ENCODE measurements at places on chromosomes 12 and 14.

DNA sequence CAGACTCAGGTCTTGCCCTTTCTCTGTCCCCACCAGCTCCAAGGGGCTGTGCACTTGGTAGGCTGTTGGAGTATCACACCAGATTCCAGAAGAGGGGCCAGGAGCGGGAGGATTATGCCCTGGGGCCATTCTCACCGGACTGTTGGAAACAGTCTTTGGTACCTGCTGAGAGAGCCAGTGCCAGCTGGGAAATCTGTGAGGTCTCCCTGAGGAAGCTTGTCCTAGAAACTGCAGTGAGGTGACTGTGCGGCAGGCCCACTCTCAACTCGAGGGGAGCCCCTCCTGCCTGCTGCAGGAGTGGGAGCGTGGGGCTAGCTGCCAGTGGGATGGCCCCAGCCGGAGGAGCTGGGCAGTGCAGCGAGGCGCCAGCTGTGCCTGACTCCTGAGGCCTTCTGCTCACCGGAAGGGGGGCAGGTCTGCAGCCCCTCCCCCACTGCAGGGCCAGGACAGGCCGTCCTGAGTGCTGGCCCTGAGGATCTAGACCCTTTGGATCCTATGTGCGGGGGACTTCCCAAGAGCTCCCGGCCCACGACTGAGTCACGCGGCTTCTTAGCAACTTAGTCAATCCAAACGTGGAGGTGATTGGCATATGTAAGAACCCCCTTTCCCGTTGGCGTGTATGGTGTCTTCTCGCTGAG, 295.2 kb downstream of the CACNA1C start:
- no peak for DNase-seq

DNA sequence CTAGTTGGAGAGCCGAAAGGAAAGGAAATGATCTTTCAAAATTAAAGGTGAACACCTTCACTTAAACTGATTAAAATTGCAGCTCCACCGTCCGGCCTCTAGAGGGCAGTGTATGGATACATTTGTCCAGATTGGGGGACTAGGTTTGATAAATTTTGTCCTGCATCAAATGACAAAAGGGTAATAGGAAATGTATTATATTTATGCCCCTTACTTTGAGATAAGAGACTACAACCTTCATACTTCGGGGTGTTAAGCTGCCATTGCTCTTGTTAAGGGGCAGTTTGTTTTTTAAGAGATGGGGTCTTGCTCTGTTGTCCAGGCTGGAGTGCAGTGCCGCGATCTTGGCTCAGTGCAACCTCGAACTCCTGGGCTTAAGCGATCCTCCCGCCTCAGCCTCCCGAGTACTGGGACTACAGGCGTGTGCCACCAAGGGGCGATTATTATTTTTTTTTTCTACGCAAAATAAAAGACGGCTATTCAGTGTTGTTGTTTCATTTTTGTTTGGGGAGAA, 818 bp upstream of the SUOX start:
- DNase-seq: peak; percentile 62

GRCh38 chr12:102061096-102061559, 663 bp downstream of the WASHC3 start:
- no peak for DNase-seq

DNA sequence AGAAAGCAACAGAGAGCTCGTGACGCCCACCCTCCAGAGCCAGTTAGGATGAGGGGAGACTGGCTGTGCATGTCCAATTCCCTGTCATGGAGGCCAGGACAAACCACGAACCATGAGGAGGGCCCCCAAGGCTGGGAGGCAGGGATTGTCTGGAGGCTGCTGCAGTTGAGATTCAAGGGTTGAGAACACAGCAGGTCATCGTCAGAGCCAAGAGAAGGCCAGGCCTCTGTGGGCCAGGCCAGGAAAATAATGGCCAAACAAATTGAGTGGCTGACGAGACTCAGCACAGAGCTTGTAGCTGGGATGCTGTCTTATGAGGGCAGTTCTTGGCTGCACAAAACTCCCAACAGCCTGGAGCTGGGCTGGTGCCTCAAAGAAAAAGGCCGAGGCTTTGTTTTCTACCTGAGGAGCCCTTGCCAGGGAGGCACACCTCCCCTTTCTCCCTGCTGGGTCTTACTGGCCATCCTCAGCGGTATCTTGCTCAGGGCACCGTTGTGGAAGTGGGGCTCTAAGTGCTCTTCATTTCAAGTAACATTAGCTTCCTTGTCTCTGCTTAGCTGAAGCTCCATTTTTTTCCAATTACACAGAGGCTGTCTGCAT, 665.9 kb downstream of the BCL11B start:
- no peak for DNase-seq

DNA sequence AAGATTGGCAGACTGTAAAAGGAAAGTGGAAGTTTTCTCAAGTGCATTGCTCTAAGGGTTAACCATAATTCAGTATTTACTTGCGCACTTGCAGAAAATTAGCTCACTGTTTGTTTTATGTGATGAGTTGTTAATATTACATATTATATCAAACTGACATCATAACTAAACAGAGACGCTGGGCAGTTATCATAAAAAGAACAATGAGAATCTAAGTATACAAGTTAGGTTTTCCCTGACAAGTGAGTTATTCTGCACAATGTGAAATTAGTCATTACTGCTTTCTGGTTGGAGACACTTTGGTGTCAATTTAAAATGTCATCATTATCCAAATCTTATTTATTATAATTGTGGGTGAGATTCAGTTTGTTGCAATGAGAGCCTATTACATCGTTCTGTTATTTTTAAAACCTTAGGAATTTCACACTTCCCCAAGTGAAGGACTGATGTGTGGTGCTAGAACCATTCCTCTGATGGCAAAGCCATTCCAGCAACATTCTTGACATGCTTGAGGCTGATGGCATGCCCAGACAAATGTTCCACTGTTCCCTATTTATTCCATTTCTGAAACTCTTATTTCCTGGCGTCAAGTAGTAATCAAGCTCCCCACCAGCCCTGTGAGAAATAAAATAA, 90.1 kb upstream of the FLRT2 start:
- no peak for DNase-seq

GRCh38 chr12:122467983-122468382, 32.7 kb downstream of the ZCCHC8 start:
- no peak for DNase-seq

Data from activated naive CD8-positive, alpha-beta T cell treated with anti-CD3 and anti-CD28 coated beads, Interleukin-2, amount 50 U/mL, for 24 hours (primary cell).